Germinal center (tissue), 1 donor: ENCODE measurements at places on chromosomes 13 and 19.

GRCh38 chr13:110183910-110184309 lies 123.0 kb downstream of the COL4A1 start:
- no peak for DNase-seq

GRCh38 chr19:29715701-29716581 lies 880 bp upstream of the C19orf12 start:
- DNase-seq: no peak

DNA sequence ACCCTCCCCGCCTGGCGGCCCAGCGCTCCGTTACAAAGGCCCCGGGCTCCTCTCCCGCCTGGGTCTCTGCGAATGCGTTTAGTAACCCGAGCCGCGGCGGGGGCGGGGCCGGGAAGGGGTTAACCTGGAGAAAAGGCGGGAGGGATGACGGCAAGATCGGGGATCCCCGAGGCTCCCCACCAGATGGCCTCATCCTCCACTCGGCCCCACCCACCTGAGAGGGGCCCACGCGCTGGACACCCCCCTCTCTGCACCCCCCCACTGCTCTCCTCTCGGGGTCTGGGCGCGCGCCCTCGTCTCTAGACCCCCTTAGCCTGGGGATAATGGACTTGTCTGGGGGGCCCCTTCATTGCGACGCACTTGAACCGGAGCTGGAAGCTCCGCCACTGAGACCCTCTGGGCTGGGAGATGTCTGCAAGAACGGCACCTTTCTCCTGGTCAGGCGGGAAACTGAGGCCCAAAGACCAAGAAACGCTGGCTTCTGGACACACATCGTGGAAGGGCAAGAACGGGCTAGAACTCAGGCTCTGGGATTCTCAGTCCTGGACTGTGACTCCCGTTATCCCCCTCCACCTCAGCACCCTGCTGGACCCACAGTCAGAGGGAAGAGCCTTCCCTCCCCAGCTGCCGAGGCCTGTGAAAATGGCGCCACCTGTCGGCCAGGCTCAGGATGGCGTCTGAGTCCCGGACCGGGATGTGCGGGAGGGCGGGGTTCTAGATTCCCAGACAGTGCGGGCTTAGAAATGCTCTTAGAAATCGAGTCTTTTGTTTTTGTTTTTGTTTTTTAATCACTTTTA lies 2.9 kb upstream of the LTBP4 start:
- peak; percentile 79 for DNase-seq

- DNase-seq: no peak
Observed at GRCh38 chr19:30671622-30672051, 299.5 kb downstream of the ZNF536 start.

DNA sequence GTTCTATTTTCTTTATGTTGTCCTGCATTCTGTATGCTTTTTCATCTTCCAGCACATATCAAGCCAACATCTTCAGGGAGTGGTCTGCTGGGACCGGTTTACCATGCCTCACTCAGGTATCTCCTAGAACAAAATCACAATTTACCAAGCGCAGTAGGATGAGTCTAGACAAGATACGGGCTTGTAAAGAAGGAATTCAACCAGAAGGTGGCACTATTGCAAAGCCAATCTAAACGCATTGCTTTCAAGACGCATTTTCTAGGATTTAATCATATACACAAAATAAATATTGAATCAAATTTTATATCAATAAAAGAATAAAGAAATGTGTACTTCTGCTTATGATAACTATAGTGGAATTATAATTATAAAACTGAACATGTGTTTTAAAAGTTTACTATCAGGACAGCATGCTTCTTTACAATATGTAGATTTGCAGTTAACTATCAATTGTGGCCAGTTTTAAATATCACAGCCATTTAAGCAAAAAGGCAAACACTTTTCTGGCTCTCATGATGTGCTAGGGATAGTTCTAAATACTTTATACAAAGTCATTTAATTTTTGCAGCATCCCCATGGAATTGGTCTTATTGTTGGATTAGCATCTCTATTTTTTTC lies 16.1 kb upstream of the TPP2 start:
- DNase-seq: peak; percentile 39
